LNCaP clone FGC (cell line): ENCODE measurements at places on chromosomes 3 and 15.

- no peak for DNase-seq
Measured at GRCh38 chr15:78830514-78831228, 19.4 kb upstream of the ADAMTS7 start.

DNA sequence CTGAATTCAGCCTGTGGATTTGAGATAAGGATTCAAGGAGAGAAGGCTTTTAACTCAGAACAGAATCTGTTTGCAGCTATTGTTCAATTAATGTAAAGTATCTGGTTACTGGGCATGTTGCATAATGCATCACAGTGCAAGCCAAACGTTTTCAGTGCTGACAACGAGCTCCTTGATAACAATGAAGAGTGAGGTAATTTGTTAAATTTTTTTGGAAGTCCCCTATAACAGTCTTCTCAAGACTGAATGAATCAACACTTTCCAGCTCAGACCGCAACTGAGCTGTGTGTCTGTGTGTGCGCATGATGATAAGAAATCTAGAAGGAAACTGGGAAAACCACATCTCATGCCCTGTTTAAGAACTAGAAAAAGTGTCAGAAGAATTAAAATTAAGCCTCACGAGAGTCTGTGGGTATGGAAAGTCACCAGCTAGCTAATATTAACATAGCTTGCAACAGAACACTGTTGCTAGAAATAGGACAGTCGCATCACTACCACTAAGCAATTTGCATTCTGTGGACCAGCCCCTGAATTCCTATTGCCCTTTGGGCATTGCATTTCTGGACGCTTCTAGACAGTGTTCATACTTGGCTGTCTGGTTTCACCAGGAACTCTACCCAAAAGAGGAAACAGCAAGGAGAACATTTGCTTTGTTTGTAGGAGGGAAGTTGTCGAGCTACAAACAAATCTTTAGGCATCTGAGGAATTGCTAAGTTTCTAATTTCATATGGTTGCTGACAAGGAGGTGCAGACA is 43.7 kb upstream of the ATP2C1 start:
- DNase-seq = no peak

GRCh38 chr15:57044970-57045369 is 126.5 kb downstream of the TCF12 start:
- no peak for DNase-seq

DNA sequence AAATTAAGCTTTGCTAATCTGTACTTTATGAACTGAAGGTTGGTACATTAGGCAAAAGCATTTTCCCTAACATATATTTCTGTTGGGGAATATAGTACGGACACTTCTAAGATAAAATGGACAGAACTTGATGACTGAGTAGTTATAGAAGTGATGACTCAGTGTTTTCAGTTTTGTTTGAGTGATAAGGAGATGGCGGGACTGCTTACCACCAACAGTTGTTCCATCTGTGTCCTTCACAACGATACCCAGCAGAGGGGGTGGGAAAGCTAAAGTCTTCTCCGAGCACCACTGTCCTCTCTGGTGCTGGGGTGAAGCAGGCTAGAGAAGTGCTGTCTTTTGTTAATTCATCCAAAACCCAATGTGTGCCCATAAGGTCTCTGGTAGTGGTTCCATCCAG is 195.8 kb downstream of the CD47 start:
- DNase-seq = no peak

- DNase-seq = no peak
Measured at GRCh38 chr3:47932421-47932820, 83.8 kb downstream of the MAP4 start.
